ENCODE measurements at places on chromosomes 6 and 20.

GRCh38 chr6:2733324-2733723 lies 17.4 kb downstream of the MYLK4 start:
- peak; percentile 89 for DNase-seq

GRCh38 chr6:7261852-7262461 lies 51.0 kb downstream of the SSR1 start:
- peak; percentile 65 for DNase-seq

GRCh38 chr6:145370559-145370958 lies 364.8 kb downstream of the EPM2A start:
- no peak for DNase-seq

- no peak for DNase-seq
Observed at GRCh38 chr6:150273457-150274309, 95.1 kb upstream of the IYD start.

- DNase-seq = no peak
Observed at GRCh38 chr6:138685257-138685656, 88.3 kb upstream of the CCDC28A start.

DNA sequence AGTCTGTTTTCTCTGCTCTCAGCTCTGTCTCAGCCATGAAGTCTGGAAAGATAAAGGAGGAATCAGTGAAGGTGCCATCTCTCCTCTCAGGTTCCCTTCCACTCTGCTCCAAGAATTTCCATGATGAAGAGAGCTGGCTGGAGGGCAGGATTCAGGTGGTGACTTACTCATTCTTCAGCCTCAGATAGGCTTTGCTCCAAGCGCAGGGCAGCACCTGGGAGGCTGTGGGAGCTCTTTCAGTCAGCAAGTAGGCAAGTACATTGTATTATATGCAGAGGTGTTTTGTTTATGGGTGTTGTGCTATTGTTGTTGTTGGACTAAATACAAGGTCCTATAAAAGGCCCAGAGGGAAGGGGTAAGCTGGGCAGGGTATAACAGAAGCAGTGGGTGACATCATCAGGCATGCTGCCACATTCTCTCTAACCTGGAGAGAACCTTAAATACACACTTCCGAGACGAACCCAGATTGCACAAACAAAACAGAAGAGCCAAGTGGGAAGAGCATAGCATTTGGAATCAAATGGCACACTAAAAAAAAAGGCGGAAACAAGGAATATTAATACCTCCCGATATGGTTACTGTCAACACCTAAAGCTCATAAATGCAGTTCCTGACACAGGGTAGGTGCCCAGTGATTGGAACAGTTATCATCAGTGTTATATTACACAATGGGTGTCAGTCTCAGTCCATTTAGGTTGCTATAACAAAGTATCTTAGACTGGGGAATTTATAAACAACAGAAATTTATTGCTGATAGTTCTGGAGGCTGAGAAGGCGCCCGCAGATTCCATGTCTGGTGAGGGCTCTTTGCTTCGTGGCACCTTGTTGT lies 14.5 kb upstream of the PSMG4 start:
- no peak for DNase-seq

- no peak for DNase-seq
Observed at GRCh38 chr6:102417368-102417998, 1024.0 kb downstream of the GRIK2 start.

All from Right ventricle myocardium inferior (tissue), 1 donor.